Activated naive CD4-positive, alpha-beta T cell treated with anti-CD3 and anti-CD28 coated beads for 36 hours (primary cell): ENCODE measurements at places on chromosomes 2 and 18.

DNA sequence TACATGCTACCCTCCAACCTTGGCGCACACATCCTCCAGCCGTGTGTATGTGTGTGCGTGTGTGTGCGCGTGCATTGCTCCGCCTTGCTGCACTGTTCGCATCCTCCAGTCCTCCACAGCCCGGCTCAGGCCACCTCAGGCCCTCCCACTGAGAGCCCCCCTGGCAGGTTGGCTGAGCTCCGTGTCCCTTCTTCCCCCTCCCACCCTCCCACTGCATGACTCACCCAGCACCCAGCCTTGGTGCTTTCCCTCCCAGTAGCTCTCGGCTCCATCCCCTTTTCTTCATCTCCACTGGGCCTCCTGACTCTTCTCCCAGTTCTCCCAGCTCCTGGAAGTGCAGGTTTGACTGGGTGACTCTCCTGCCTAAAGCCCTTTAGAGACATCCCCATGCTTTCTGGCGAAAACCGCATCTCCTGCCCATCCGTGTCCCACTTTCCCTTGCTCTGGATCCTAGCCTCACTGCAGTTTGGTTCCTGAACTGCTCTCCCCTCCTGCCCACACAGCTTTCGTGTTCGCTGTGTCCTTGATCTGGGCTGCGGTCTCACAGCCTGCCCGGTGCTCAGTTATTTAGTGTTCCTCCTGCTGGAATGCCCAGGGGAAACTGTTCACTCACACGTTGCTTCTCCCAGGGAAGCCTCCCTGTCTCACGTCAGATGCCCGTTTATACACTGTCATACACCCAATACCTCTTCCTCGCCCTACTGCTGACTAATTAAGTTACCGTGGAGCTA is 4.9 kb downstream of the TMEM177 start:
- DNase-seq = no peak

GRCh38 chr2:129491308-129491707 is 488.2 kb upstream of the RAB6C start:
- DNase-seq = no peak

DNA sequence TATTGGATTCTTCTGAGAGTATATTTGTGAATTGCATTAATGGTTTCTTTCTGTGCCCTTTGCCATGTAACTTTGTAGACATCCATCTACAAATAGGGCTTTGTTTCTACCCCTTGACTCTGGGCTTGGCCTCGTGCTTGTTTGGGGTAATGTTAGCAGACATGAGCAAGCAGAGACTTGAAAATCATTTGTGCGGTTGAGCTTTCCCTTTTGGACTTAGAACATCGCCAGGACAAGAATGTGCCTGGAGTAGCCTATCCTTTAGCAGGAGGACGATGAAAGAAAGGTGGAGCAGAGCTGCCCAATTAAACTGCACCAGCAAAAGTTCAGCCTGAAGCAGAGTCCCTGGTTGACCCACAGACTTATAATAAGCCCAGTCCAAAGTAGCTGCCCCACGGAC is 785.9 kb downstream of the EPHA4 start:
- DNase-seq = no peak

- DNase-seq = no peak
Measured at GRCh38 chr18:46079336-46079735, 7.3 kb upstream of the PSTPIP2 start.

GRCh38 chr2:227462462-227462951 is 9.4 kb upstream of the AGFG1 start:
- peak; percentile 76 for DNase-seq

GRCh38 chr2:63790906-63791305 is 50.8 kb upstream of the UGP2 start:
- DNase-seq = no peak

- no peak for DNase-seq
Measured at GRCh38 chr2:42498497-42498896, 4.7 kb upstream of the KCNG3 start.

DNA sequence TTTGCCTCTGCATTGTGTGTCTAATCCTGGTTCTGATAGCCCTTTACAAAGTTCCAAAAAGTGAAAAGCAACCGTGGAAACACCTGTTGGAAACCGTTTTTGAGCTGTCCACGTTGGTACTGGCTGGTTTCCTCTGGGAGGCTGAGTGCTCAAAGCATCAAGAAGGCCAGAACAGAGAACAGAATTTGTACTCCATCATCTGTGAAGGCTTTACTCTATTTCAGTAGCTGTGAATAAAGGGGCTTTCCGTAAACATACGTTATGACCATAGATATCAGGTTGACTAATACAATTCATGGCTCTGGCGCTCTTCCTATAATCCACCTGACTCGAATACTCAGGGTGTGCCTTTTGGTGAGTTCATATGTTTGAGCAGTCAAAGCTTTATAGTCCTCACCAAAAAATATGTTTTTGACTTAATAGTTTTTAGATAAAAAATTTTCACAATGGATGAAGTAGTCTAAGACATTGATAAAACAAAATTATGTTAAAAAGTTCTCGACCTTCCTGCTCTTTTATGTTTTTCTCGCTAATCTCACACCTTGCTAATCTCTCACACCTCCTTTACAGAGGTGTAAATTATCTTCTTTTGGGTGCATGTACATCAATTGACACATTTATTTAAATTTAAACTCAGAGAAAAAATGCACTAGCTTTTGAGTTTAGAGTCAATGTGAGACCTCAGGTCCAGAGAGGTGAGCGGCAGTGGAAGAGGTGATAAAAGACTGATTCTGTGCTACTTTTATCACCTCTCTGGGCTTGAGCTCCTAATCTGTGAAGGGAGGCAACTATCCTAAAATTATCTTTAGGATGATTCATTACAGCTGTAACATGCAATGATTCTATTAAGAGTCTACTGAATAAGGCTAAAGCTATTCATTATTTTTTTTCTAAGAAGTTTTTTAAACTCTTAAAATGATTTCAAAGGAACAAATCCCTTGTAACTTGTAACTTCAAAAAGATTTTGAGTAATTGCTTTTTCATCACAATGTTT is 65.3 kb downstream of the CXCR4 start:
- peak; percentile 53 for DNase-seq

DNA sequence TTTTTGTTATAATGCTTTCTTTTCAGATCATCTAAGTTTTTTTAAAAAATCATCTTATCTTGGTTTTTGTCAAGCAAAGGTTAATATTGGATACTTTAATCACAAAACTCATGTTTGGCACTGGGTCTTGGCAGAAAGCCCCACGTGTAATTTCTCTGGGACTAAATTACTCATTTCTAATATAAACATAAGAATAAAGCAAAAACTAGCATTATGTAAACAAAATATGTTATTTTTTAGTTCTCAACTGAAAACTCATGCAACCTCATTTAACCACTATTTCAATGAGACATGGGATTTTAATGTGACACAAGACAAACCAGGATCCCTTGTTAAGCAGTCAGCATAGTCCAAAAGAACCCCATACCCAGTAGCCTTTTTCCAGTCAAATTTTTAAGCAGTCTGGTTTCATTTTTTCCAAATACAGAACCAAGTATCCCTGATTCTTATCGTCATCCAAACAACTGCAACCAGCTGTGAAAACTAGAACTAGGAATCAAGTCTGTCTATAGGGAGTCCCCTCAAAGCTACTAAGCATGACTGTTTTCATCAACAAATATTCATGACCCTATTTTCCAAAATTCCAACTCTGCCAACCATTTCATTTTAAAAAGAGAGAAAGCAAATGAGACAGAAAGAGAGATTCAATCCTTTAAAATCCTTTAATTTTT is 27.1 kb downstream of the PID1 start:
- DNase-seq = no peak

- DNase-seq = no peak
Measured at GRCh38 chr2:67216881-67217280, 180.3 kb upstream of the ETAA1 start.

DNA sequence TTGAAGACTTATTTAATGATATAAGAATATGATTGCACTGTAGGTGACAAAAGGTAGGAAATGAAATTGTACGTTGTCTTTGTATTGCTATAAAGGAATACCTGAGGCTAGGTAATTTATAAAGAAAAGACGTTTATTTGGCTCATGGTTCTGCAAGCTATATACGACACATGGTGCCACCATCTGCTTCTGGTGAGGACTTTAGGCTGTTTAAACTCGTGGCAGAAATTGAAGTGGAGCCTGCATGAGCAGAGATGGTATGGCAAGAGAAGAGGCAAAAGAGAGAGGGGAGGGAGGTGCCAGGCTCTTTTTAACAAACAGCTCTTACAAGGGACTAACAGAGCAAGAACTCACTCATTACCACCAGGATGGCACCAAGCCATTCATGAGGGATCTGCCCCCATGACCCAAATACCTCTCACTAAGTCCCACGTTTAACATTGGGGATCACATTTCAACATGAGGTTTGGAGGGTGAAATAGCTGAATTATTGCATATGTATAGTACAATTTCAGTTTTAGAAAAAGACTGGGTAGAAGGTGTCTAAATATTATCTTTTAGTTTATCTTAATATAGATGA is 86.8 kb downstream of the GULP1 start:
- no peak for DNase-seq

GRCh38 chr2:72581560-72582181 is 244.2 kb downstream of the EXOC6B start:
- no peak for DNase-seq

DNA sequence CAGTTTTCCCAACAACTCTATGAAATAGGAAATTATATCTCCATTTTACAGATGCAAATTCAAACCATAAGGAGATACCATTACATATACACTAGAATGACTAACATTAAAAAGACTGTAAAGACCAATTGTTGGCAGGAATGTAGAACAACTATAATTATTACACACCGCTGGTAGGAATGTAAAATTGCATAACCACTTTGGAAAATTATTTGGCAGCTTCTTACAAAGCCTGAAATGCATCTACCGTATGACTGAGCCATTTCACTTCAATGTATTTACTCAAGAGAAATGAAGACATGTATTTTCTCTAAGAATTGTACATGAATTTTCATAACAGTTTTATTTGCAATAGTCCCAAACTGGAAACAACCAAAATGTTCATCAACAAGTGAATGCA is 189.1 kb upstream of the BCL2L11 start:
- DNase-seq = no peak

- DNase-seq = no peak
Measured at GRCh38 chr2:238904716-238905115, 56.8 kb downstream of the TWIST2 start.

DNA sequence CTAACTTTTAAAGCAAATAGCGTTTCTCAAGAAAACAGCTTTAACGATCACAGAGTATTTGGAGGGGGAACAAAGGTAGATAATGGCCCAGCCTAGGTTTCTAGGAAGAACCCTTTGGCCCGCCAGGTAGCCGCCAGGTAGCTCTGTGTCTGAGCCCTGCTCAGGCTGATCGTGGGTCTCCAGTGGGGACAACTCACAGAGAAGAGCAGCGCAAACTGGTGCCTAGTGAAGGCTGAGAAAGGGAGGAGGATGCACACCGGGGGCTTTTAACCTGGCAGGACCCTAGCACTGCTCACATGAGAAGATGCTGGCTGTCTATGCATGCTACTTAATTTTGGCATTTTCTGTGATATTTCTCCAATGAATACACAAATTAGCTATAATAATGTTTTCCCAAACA is 5.8 kb downstream of the NGEF start:
- DNase-seq = no peak

GRCh38 chr2:3172265-3172935 is 205.2 kb downstream of the EIPR1 start:
- DNase-seq = no peak

- DNase-seq = no peak
Measured at GRCh38 chr2:5330961-5331360, 361.2 kb upstream of the SOX11 start.

DNA sequence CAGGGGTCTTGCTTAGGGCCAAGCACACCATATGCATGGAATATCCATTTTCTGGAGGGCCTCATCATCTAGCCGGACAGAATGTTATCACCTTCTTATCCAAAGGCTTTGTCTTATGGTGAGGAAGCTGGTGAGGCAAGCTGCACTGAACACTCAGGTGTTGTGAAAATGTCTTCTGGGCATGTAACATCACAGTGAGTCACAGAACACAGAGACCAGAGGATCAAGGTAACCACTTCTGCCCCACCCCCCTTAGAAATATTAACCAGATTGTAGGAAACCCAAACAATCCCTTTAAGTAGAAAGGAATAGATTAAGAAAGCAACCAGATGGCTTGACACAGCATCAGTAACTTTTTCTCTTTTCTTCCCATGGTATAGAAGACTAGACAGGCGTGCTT is 51.1 kb downstream of the MYO5B start:
- DNase-seq = no peak

DNA sequence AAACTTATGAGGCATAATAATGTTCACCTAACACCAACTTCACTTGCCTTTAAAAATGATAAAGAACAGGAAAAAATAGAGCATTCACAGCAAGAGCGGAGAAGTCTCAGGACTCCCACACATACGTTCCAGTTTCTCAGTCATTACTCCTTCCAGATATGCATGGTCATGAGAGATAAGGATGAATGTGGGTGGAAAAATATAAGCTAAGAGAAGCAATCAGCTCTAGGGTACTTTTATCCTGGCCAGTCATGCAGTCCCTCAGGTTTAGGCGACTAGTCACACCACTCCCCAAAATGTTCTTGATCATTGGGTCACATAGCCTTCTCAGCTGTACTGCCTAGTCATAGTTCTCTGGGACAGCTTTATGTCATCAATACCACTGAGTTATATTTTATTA is 29.2 kb upstream of the CCDC178 start:
- no peak for DNase-seq
